Heart left ventricle (tissue), 16 donors: ENCODE measurements at places on chromosomes 1 and 21. TPM values are rescaled to one million over a fixed set of nuclear protein-coding genes. Genes with fewer than 3 reads are reported as not detected.

The CCDC17 gene
- total RNA-seq, result 1.3 TPM

The CACNA1E gene
- 0.42 TPM for total RNA-seq

The LCE1B gene
- total RNA-seq, result not detected

The HENMT1 gene
- total RNA-seq, result 4.5 TPM

DNA sequence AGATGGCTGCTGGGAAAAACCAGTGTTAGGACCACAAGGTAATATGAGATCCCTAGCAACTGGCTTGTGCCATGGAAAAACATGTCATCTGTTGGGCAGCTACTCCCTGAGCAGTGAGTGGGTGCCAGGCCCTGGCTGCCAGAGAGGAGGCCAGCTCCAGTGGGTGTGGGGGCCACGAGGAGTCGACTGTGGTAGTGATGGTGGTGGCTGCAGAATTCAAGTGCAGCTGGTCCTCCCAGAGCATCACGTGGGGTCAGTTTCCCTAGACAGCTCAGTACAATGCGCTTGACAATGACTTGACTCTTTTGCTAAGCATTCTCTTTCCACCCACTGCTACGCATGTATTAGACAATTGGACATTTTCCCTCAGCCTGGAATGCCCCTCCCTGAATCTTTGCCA is 14.5 kb upstream of the CDC42 start:
- H3K27me3 ChIP-seq, result no peaks in the 10 kb centered on the region
- H3K4me1 ChIP-seq, result peaks cover 20% of the 10 kb centered on the region
- DNase-seq, result no peak
- H3K4me3 ChIP-seq, result no peak overlapping the region
- no peaks in the 10 kb centered on the region for H3K36me3 ChIP-seq

DNA sequence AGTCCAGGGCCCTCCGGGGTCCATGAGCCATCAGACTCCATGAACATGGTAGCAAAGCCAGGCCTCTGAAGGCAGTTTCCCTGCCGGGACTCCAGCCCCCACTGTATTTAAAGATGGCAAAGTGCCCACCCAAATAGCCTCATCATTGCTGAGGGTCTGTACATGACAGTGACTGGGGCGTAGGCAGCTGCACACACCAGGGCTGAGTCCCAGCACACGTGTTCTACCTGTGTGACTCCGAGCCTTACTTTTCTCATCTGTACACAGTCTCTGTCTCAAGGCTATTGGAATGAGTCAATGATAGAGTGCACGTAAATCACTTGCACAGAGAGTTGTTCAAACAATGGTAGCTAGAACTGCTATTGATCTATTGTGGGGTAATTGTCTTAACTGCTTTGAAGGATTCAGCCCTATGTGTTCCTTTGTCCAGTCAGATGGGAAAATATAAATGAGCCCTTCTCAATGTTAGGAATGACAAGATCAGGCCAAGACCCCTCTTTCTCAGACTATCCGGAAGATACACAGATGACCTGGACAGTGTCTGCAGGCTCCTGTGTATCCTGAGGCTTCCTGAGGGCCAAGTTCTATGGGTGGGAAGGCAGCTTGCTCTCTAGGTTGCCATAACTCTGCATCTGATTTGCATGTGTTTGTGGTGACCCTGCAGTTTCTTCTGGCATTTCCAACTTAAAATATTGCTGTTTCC is 48.9 kb downstream of the RASSF5 start:
- H3K27me3 ChIP-seq, result no peaks in the 10 kb centered on the region
- no peak for DNase-seq
- peak overlapping the region; percentile 68 for H3K27ac ChIP-seq
- peak overlapping the region; percentile 71 for H3K4me3 ChIP-seq
